ENCODE measurements at places on chromosomes 16 and 17.

GRCh38 chr17:67676305-67676704 lies 41.4 kb upstream of the NOL11 start:
- DNase-seq, result no peak

DNA sequence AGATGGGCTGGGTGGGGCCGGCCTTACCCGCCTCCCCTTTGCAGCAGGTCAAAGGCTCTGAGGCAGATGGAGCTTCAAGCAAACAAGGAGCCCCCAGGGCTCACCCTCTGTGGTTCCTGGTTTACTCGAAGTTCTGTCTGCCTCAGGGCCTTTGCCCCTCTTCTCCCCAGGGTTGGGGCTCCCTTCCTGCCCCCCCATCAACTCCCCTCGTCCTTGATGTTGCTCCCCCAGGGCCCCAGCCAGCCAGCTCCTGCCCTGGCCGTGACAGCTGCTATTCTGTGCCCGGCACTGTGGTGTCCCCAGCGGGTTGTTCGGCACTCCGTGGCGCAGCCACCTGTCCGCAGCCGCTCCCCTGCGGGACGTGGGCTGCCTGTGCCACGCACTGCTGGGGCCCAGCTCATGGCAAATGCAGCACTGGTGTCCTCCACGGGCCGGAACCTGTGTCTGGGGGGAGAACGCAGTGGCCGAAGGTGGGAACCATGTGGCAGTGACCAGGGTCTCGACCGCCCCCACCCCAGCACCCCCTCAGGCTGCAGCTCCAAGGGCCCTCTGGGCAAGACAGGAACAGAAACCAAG lies 4.3 kb upstream of the METRN start:
- DNase-seq, result no peak

DNA sequence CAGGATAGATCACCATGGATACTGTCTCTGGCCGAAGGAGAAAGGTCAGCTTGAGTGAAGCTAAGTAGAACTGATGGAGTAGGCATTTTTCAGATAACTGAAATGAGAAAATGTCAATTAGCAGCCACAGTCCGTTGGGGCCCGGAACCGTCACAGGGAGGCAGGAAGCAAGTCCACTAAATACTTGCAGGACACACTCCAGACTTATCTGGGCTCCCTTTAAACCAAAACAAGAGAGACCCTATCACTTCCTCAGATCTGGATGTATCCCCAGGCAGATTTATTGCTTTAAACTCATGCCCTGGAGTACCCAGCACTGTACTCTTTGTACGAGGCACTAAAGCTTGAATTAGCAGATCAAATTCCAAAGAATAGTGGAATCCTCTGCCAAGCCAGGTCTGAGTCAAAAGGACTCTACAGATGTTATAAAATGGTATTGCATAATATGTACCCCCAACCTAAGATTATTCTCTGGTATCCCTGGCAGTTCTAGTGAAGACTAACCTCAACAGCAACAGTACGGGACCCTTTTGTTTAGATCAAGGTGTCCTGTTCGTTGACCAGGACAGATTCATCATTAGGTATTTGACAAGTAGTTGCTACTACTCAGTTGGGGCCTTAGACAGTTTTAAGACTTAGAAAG lies 8.1 kb downstream of the ZP2 start:
- DNase-seq, result no peak

DNA sequence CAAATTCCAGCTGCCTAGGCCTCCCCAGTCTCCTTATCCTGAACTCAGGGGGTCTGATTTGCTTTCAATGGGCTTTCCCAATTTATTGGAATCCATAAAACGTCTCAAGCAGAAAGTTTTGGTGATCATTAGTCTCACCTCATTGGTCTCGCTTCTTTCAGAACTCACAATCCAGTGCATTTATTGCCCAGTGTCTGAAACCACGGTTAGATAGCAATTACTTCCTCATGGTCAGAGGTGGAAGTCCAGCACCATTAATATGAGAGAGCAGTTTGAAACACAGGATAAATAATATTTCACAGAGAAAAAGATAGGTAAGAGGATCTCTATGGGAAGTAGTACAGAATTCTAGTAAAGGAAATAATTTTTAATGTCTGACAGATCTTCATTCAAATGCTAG lies 128.7 kb downstream of the TOX3 start:
- no peak for DNase-seq

GRCh38 chr17:74861662-74862107 lies 2.0 kb upstream of the GRIN2C start:
- peak; percentile 29 for DNase-seq

DNA sequence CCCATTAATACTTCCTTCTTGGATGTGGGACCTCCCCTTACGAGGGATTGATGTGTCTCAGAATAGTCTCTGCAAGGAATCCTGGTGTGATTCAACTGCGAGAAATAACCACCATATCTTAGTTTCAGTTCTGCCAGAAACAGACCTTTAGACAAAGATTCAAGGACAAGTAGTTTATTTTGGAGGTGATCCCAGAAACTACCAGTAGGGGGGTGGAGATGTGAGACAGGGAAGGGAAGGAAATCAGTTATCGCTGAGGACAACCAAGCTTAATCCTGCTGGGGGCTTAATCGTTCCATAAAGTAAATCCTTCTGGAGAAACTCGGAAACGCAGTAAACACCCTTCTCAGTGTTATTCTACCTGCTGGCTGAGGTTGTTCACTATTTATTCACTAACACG lies 5.0 kb upstream of the SDR42E1 start:
- peak; percentile 74 for DNase-seq

- no peak for DNase-seq
These were observed 72.9 kb upstream of the ZNF469 start for GRCh38 chr16:88309908-88310265.

DNA sequence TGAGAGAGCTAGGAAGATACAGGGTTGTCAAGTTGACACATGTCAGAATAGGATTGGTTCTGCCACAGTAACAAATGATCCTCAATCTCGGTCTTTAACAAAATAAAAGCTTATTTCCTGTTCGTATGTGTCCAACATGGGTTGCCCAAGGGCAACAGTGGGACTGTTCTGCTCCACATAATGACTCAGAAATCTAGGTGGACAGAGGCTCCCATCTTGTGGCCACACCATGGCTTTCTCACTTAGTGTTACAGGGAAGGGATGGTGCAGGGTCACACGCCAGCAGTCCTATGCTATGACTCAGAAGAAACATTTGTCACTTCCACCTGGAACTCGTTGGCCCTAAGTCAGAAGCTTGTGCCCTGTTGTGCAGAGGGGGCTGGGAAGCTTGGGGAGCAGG lies 364.9 kb downstream of the SNX29 start:
- DNase-seq, result peak; percentile 77

- DNase-seq, result no peak
These were observed 42.2 kb upstream of the INTS2 start for GRCh38 chr17:61970030-61970429.

DNA sequence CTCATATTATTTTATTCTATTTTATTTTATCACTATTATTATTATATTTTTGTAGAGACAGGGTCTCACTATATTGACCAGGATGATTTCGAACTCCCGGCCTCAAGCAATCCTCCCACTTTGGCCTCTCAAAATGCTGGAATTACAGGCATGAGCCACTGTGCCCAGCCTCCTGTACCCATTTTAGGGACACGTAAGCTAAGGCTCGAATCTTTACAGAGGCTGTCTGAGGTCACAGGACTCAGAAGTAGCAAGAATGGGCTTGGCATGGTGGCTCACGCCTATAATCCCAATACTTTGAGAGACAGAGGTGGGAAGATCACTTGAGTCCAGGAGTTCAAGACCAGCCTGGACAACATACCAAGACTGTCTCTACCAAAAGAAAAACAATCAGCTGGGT lies 12.7 kb upstream of the ABAT start:
- DNase-seq, result no peak

DNA sequence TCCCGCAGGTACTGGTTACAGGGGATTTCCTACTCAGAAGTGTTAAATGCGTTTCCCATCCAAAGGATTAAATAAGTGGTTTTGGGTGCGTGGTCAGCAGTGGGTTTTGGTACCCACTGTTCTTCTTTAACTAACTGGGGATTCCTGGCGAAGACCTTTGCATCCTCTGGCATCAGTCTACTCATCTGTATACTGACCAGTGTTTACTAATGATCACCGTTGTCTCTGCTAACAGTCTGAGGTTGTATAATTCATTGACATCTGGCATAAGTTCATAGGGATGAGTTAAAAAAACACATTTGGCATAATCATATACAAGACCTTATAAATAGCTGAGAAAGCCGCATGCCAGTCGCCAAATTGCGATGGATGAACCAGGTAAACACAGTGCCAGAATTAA lies 339.1 kb downstream of the PMP22 start:
- DNase-seq, result no peak

GRCh38 chr17:69524854-69525253 lies 110.4 kb downstream of the MAP2K6 start:
- DNase-seq, result no peak

- DNase-seq, result no peak
These were observed 22.0 kb downstream of the SP2 start for GRCh38 chr17:47918006-47918405.

- DNase-seq, result no peak
These were observed 21.0 kb upstream of the PHB1 start for GRCh38 chr17:49435671-49436029.

DNA sequence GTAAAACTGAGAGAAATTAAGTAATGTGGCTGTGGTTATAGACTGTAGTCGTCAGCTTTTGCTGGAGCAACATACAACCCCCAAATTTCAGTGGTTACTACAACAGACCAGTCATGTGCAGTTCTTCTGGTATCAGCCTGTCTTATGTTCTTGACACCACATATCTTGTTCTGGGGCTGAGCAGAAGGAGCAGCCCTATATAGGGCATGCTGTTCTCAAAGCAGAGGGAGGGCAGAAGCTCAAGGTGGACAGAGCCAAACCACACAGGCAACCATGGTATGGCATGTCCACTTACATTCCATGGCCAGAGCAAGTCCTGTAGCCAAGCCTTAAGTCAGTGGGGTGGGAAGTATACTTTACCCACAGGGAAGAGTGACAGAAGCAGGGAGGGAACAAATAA lies 7.7 kb downstream of the PRKAR1A start:
- no peak for DNase-seq

- no peak for DNase-seq
These were observed 113.2 kb downstream of the CCDC182 start for GRCh38 chr17:57631871-57632270.

- DNase-seq, result no peak
These were observed 186.6 kb downstream of the WWOX start for GRCh38 chr16:78286065-78286464.

DNA sequence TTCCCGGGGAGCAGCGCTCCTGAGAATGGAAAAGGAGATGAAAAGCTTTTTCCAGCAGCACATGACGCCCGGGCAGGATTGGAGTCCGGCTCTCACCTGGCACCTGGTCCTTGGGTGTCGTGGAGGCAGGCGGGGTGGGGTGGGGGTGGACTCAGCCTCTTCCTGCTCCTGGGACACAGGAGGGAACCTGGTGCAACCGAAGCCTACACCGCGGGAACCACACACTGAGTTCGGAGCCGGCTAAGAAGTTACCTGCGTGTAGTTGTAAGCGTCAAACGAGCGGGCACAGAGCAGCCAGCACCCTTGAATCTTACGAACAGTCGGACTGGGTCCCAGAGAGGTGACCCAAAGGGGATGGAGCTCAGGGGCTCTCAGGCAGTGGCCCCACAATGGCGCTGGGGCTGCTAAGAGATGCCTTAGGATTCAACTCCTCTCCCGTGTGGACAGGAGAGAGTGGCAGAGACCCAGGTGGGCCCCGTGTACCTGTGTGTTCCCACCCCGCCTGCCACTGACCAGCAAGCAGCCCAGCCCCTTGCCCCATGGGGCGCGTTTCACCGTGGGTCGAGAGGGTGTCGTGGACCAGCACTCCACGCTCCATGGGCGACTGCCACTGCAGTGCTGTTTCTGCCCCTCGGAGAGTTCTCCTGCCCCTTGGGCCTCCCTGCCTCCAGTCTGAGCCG lies 105.8 kb upstream of the METRNL start:
- no peak for DNase-seq

GRCh38 chr17:606508-607250 lies 108.0 kb downstream of the VPS53 start:
- DNase-seq, result peak; percentile 26

DNA sequence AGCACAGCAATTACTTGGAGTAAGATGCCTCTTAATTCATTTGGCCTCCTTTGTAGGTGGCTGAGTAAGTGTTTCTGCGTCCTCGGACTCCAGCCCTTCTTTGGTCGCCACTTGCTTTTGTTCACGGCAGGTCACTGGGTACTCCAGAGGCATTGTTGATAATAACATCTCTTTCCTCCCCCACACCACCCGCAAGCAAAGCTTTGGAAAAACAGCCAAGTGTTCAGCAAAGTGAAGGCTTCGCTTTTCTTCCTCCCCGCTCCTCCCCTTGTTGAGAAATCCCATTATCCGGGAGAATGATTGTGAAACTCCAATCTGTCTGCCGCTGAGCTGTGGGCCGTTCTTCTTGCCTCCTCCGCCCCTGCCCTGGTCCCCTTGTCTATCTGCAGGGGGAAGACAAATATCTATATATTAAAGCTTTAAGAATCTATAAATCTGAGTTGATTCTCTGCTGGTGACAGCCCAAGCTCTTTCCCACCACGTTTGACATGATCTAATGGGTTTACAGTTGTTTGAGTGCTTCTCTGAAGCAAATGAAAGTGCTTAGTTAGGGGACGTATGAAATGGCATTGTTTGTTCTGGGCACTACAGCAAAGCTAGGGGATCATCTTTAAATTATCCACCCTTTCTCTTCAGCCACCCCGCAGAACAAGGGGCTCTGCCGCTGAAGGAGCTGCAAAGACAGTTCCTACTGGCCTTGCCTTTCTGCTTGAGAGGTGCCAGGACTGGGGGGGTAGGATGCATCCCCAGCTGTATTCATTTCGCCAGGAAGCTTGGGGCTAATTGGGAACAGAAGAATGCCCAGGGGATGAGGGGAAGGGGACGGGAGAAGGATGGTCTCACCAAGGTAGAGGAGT lies 167.1 kb downstream of the CCDC182 start:
- peak; percentile 81 for DNase-seq

DNA sequence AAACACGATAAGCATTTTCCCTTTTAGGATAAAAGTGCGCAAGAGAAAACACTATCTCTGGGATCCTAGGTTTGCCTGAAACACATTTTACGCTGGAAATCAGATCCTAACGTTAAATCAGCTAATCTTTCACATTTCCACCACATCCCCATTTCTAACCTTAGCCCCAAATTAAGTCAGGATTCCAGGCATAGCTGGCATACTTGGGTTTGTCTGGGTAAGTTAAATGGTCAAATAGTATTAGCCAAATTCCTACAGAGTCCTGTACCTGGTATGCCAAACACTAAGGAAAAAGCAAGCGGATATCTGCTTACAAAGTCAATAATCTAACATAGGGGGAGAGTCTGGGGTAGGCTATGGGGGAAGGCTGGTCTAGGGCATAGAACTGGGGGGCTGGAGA lies 557.4 kb upstream of the ZFHX3 start:
- no peak for DNase-seq

DNA sequence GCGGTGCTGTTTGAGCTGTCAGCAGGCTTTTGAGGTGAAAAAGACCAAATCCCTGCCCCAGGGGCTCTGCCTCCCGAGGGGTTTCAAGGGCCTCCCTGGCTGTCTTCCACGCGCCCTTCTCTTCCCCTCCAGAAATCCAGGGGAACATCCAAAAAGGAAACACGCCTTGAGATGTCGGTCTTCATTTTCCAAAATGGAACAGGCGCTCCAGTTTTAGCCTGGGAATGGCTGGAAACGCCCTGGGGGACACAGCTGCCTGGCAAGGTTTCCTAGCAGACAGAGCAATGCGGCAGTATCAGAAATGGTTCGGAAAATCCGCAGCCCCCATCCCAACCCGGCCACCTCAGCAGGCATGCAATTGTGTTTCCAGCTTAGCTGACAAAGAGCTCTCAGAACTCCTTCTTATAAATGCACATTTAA lies 16.6 kb upstream of the LITAF start:
- DNase-seq, result no peak

Measured in foreskin fibroblast (primary cell).